ENCODE measurements at places on chromosomes 2 and 18.
A peak's percentile ranks its signal among the peaks of the same experiment; 100 is the strongest.

DNA sequence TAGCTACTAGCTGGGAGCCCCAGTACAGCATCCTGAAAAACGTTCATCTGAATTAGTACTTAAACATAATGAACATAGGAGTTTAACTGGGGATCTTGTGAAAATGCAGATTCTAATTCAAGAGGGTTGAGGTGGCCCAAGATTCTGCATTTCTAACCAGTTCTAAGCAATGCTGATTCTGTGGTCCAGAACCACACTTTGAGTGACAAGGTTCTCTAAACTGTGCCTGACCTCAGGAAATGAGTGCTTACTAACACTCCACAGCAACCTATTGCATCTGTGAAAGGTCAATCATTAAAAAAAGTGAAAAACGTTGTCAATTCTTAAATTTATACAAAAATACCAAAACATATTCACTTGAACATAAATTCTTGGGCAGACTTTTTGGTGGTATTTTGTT, 157.1 kb upstream of the ZFP36L2 start:
- no peak for DNase-seq

- no peak for DNase-seq
Measured at GRCh38 chr2:16055848-16056580, 115.7 kb downstream of the MYCN start.

- no peak for DNase-seq
Measured at GRCh38 chr2:233848276-233848675, 6.1 kb downstream of the HJURP start.

- no peak for DNase-seq
Measured at GRCh38 chr2:216243026-216243425, 129.3 kb downstream of the MARCHF4 start.

DNA sequence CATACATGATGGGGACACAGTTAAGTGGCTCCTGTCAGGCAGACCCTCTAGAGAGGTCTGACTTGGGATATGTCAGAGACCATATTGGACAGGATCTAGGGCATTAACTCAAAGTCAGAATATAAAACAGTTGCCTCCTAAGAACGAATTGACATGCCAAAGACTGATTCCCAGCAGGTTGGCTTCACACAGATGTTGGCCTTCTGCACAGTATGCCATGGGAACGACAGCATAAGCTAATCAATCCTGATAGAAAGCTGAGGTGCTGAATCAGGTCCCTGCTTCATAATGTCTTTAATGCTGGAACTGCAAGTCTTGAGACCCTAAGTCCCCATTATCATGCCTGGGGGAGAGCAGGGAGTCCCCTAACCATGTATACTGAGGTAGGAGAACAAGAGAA, 165.1 kb downstream of the SRBD1 start:
- no peak for DNase-seq

GRCh38 chr2:2507417-2507997, 176.4 kb upstream of the MYT1L start:
- DNase-seq, result no peak

DNA sequence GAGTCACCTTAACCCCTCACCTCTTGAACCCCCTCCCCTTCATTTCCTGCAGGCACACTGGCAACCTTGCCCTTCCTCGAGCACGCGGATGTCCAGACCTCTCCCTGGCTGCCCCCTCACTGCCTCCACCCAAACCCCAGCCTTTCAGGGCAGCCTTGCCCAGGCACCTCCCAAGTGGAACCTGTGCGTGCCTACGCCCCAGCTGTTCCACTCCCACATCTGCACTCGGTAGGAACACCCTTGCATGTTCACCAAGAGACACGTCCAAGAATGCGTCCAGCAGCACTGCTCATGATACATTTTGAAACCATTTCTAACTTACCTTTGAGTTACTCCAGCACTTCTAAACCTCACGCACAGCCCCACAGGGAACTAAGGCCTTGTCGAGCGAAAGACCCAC, 93.8 kb upstream of the YWHAQ start:
- DNase-seq, result no peak

DNA sequence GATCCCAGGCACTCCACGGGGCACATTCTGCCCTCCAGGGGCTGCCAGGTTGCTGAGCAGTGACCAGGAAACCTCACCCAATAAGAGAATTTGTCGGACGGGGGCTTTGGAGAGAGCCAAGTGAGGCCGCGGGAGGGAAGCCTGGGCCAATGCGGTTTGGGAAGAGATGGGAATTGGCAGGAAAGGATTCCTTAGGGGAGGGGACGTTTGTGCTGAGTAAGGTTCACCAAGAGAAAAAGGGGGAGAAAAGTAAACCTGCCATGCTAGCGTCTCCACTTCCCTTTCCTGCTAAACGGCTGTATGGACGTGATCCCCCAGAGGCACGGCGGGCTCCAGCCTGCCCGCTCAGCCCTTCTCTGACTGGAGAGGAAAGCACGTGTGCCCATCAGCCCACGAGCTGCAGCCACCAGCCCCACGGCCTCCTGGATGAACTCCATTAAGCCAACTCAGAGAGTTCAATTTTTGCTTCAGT, 194.4 kb upstream of the ID2 start:
- DNase-seq, result no peak

- no peak for DNase-seq
Measured at GRCh38 chr2:96540136-96540535, 3.6 kb downstream of the ARID5A start.

GRCh38 chr2:169790581-169790980, 8.1 kb upstream of the SSB start:
- DNase-seq, result no peak

DNA sequence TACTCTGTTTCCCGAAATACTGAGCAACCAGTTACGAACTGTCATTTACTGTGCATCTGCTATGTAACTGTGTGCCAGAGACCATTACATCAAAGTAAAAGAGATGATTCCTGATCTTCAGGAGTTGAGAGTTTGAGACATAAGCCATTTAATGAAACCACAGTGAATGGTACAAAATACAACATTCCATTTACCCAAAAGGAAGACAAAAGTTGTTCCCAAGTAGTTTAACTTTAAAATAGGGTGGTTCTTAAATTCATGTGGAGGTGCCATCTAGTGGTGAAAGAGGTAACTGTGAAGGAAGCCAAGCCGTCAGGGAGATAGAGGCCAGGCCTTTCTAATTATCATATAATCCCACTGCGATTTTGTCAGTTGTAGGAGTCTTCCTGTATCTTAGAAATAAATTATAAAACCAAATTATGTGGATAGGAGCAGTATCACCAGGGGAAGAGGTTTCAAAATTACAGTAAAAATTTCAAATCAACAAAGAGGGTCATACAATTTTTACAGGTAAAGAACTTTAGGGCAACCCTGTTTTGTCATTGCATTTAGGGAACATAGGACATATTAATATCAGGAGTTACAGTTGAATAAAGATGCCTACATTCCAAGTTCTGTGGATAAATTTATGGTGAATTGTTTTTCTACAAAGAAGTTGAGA, 67.7 kb downstream of the EPAS1 start:
- peak; percentile 74 for DNase-seq

DNA sequence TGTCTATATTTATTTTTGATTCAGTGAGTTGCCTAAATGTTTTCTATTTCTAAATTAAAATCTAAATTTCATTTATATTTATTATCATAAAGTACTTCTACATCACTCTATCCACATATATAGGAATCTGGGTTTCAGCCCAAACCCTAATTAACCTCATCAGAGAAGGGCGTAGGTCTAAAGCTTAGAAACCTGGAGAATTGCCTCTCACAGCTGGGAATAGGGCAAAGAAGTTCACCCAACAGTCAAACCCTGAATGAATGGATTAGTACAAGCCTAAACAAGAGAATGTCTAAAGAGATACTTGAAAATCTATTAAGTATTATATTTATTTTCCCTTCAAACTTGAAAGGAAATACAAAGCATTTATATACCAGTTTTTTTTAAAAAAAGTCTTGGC, 26.2 kb downstream of the TFPI start:
- DNase-seq, result no peak

All from K562 (cell line).